K562 (cell line): ENCODE measurements at places on chromosomes 6 and 20. TPM values are rescaled to one million over a fixed set of nuclear protein-coding genes. Genes with fewer than 3 reads are reported as not detected.

DNA sequence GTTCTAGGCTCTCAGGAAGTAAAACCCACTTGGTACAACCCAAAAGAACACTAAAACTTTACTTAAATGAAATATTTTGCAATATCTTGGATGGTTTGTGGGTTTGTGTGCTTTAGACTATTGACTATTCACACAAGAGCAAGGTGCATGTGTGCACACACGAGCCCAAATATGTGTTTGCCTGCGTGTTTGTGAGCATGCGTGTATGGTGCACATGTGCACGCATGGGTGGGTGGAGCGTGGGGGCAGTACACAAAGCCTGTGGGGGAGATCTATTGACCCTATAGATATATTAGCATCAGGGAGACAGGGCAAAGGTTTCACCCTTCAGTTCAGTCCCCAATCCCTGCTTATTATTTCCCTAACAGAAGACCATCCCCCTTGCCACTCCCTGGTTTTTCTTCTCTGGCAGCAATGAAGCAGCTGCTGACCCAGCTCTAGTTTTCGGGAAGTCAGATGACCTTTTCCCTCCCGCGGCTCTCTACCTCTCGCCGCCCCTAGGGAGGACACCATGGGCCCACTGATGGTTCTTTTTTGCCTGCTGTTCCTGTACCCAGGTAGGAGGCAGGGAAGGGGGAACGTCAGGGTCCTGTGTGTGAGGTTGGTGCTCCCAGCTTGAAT, at the start of gene C2:
TSS of gene C2 (plus strand) at position 476 of the 621 bp plus-strand sequence. CDS start at position 512, 36 bp downstream.
- H3K4me3 ChIP-seq = no peak within 1 kb of the TSS
- H3K27ac ChIP-seq = no peak within 1 kb of the TSS; the same call in 2 of the 3 replicates
- H3K27me3 ChIP-seq = no peaks in the 10 kb centered on the region
- no peaks in the 10 kb centered on the region for H3K36me3 ChIP-seq
- DNase-seq = no peak

- no peak overlapping the region for H3K4me3 ChIP-seq
- no peak overlapping the region for H3K27ac ChIP-seq
Measured at GRCh38 chr6:23875006-23875405, 251.0 kb upstream of the NRSN1 start.

DNA sequence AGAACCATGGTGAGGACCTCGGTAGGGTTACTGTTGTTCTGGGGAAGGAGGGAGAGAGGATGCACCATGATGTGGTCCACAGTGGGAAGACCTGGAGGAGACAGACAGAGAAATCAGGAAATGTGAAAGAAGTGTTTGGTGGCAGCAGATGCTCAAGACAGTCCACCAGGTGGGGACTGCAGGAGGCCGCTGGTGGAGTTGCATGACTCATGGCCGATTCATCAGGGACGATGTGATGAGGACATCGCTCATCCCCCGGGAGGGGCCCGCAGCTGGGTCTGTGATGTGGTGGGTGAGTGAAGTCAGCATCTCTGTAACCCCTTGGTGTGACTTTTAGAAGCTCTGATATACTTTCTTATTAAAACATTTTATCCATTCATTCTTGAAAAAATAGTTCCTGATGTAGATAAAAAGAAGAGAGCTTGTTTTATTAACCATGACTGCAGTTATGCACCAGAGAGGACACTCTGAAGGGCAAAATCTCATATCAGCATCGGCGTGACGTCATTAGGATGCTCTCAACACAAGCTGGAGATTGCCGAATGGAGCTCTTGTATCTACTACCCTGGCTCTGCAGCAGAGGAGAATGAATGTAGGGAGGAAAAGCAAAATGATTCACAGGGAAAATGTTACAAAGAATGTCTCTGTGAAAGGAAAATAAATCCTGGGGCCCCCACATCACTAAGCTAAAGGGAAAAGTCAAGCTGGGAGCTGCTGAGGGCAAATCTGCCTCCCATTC, 71.2 kb downstream of the RAMACL start:
- no peaks in the 10 kb centered on the region for H3K4me1 ChIP-seq
- H3K27me3 ChIP-seq = peaks cover 20% of the 10 kb centered on the region

GRCh38 chr6:83883240-83883639, 23.8 kb downstream of the CYB5R4 start:
- no peaks in the 10 kb centered on the region for H3K27me3 ChIP-seq
- no peaks in the 10 kb centered on the region for H3K4me1 ChIP-seq
- no peak overlapping the region for H3K27ac ChIP-seq
- no peaks in the 10 kb centered on the region for H3K36me3 ChIP-seq
- DNase-seq = no peak

- no peak for DNase-seq
- H3K27me3 ChIP-seq = no peaks in the 10 kb centered on the region
- no peaks in the 10 kb centered on the region for H3K4me1 ChIP-seq
Measured at GRCh38 chr6:114638341-114638740, 295.5 kb upstream of the HS3ST5 start.

- H3K4me1 ChIP-seq = no peaks in the 10 kb centered on the region
- peaks cover 8% of the 10 kb centered on the region; the same call in 1 of the 3 replicates for H3K27me3 ChIP-seq
- no peak overlapping the region for H3K4me3 ChIP-seq
- no peaks in the 10 kb centered on the region for H3K36me3 ChIP-seq
- no peak for DNase-seq
Measured at GRCh38 chr6:1146500-1146899, 165.4 kb upstream of the FOXQ1 start.

DNA sequence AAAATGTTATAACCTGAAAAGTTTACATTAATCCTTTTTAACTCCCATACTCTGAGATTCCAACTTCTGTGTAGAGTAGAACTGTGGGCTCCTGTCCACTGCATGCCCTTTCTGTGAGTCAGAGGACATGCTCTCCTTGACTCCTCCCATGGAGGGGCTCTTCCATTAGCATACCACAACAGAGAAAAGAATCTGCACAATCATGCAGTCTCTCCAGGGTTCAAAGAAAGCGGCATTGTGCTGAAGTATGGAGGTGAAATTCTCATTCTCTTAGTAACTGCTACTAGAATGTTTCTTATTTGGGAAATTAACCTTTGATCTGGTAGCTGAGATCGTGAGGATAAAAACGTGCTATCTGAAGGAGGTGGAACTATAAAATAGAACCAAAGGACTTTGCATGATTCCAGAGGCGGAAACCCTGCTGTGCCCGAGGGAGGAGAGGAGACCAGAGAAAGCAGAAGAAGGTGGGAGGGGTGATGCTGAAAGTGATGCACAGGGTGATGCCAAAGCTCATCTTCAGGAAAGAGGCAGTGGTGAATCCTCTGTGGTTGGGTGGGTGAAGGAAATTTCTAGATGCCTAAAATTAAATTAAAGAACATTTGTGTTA, 202.2 kb upstream of the PCSK2 start:
- H3K27ac ChIP-seq = no peak overlapping the region
- H3K4me1 ChIP-seq = no peaks in the 10 kb centered on the region
- no peak for DNase-seq

GRCh38 chr6:43849844-43850243, 79.8 kb downstream of the VEGFA start:
- no peaks in the 10 kb centered on the region for H3K36me3 ChIP-seq
- no peaks in the 10 kb centered on the region for H3K27me3 ChIP-seq
- H3K27ac ChIP-seq = no peak overlapping the region
- H3K4me3 ChIP-seq = no peak overlapping the region
- no peaks in the 10 kb centered on the region; the same call in 1 of the 2 replicates for H3K4me1 ChIP-seq

- H3K36me3 ChIP-seq = peaks cover 71% of the 10 kb centered on the region; the same call in 2 of the 3 replicates
- no peak overlapping the region for H3K4me3 ChIP-seq
- no peaks in the 10 kb centered on the region for H3K27me3 ChIP-seq
Measured at GRCh38 chr6:79030511-79030910, 47.5 kb downstream of the PHIP start.

DNA sequence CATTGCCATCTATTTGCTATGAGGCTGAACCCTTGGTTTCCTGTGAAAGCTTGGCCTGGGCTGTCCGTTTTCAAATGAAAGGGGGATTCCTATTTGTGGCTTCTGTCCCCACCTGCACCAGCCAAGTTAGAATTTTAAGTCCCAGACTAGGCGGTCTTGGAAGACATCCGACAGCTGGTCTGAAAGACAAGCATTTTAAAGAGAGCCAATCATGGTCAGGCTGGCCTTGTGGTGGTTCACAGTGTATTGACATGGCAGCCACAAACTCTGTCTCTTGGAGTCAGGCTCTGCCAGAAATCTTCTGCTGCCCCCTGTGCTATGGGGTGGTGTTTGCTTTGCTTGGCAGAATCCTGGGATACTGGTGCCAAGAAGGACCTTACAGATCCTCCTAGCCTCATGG, 319.2 kb upstream of the MOCS1 start:
- DNase-seq = no peak
- H3K4me3 ChIP-seq = no peak overlapping the region

GRCh38 chr20:13373400-13373799, 152.3 kb downstream of the ISM1 start:
- no peaks in the 10 kb centered on the region for H3K4me1 ChIP-seq
- no peaks in the 10 kb centered on the region for H3K27me3 ChIP-seq
- H3K36me3 ChIP-seq = no peaks in the 10 kb centered on the region
- no peak overlapping the region for H3K4me3 ChIP-seq
- H3K27ac ChIP-seq = no peak overlapping the region

DNA sequence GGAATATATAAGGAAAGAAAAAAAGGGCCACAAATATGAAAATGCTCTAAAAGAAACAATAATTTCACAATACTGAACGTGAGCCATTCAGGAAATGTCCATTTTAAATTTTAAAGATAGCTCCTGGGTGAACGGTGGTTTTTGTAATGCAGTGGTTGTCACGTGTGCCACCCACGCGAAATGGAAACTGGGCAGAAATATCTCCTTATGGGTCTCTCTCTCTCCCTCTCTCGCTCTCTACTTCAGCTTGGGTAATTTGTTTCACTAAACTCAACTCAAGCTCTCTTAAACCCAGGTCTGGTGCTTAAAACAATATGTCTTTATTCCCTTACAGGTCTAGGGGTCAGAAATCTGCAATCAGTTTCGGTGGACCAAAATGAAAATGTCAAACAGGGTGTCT, 150.8 kb downstream of the OR2B2 start:
- no peak for DNase-seq
- peaks cover 20% of the 10 kb centered on the region; the same call in 2 of the 3 replicates for H3K4me1 ChIP-seq
- H3K27ac ChIP-seq = no peak overlapping the region
- H3K4me3 ChIP-seq = no peak overlapping the region
- no peaks in the 10 kb centered on the region for H3K27me3 ChIP-seq
- no peaks in the 10 kb centered on the region for H3K36me3 ChIP-seq

GRCh38 chr6:124999105-124999764, 37.0 kb downstream of the RNF217 start:
- no peak overlapping the region for H3K4me3 ChIP-seq
- H3K27ac ChIP-seq = no peak overlapping the region
- H3K4me1 ChIP-seq = peaks cover 7% of the 10 kb centered on the region
- H3K27me3 ChIP-seq = no peaks in the 10 kb centered on the region

DNA sequence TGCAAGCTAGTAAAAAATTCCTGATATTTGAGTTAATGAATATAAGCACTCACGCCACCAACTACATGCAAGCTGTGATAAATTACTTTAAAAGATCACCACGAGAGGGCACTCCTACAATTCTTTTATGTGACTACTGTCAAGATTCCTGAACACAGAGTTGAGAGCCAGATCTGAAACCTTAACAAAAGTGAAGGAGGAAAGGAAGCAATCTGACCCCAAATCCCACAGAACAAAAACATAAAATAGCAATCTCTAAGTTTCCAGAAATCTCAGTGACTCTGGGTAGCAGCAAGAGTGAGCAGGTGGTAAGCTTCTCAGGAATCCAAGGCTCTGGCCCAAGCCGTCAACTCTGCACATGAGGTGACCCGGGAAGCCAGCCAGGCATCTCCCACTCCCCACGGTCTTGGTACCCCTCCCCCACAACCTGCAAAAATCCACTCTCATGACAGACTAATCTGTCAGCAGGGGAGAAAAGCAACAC, 55.1 kb downstream of the STAU1 start:
- H3K27me3 ChIP-seq = no peaks in the 10 kb centered on the region
- peaks cover 67% of the 10 kb centered on the region for H3K36me3 ChIP-seq
- no peak overlapping the region for H3K27ac ChIP-seq
- no peak overlapping the region for H3K4me3 ChIP-seq
- peak; percentile 35 for DNase-seq

- no peaks in the 10 kb centered on the region for H3K4me1 ChIP-seq
- H3K27me3 ChIP-seq = peaks cover 2% of the 10 kb centered on the region
- no peak overlapping the region for H3K27ac ChIP-seq
- DNase-seq = no peak
Measured at GRCh38 chr6:25004357-25004756, 68.6 kb upstream of the RIPOR2 start.

GRCh38 chr6:118335325-118335816, 212.7 kb upstream of the PLN start:
- no peaks in the 10 kb centered on the region for H3K4me1 ChIP-seq
- H3K27ac ChIP-seq = no peak overlapping the region
- no peaks in the 10 kb centered on the region for H3K36me3 ChIP-seq
- H3K4me3 ChIP-seq = no peak overlapping the region
- no peak for DNase-seq
- H3K27me3 ChIP-seq = no peaks in the 10 kb centered on the region

- no peak overlapping the region for H3K4me3 ChIP-seq
- no peaks in the 10 kb centered on the region for H3K36me3 ChIP-seq
- peaks cover 23% of the 10 kb centered on the region for H3K27me3 ChIP-seq
- no peak for DNase-seq
Measured at GRCh38 chr6:150613269-150613668, 13.6 kb downstream of the PLEKHG1 start.

DNA sequence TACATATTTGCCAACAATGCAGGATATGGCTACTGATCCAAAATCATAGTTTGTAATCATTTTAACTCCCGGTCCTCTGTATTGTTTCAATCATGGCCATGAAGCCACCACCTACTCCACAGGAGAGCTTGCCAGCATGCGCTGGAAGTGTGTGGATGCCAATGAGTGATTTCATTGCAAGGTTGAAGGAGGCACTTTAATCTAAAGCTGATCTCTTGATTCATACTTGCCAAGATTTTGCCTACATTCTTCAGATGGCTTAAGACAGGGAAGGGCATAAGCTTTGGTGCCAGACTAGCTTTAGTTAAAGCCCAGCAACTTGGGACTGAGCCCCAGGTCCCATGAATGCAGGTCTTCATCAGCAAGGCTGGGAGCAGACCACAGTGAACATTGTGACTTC, 58.8 kb downstream of the TPD52L1 start:
- no peak overlapping the region for H3K27ac ChIP-seq
- H3K4me1 ChIP-seq = no peaks in the 10 kb centered on the region
- no peak for DNase-seq
- H3K36me3 ChIP-seq = no peaks in the 10 kb centered on the region
- H3K4me3 ChIP-seq = no peak overlapping the region

- H3K36me3 ChIP-seq = no peaks in the 10 kb centered on the region
- no peak overlapping the region for H3K4me3 ChIP-seq
- no peaks in the 10 kb centered on the region for H3K27me3 ChIP-seq
- DNase-seq = no peak
- H3K27ac ChIP-seq = no peak overlapping the region
Measured at GRCh38 chr6:80223743-80224212, 117.3 kb downstream of the BCKDHB start.

LAMA2 gene
- 0.01 and 0.04 TPM in 2 replicates for polyA plus RNA-seq

HTR1E gene
- polyA plus RNA-seq = not detected in 2 replicates

FLRT3 gene
- polyA plus RNA-seq = not detected in 2 replicates
